Activated CD4-positive, alpha-beta T cell treated with anti-CD3 and anti-CD28 coated beads, Interleukin-2, amount 50 U/mL, for 4 hours (primary cell): ENCODE measurements at places on chromosomes 7 and 10.

- DNase-seq, result no peak
Observed at GRCh38 chr10:5116621-5117020, 22.4 kb downstream of the AKR1C3 start.

GRCh38 chr7:22468609-22469008 is 31.4 kb downstream of the STEAP1B start:
- no peak for DNase-seq

GRCh38 chr10:51602326-51602725 is 97.1 kb downstream of the CSTF2T start:
- DNase-seq, result no peak

- DNase-seq, result peak; percentile 10
Observed at GRCh38 chr10:7819121-7819460, 786 bp downstream of the TAF3 start.

GRCh38 chr7:90613088-90613498 is 17.0 kb downstream of the CDK14 start:
- DNase-seq, result no peak

- DNase-seq, result no peak
Observed at GRCh38 chr7:134954197-134955082, 31.9 kb upstream of the AGBL3 start.

DNA sequence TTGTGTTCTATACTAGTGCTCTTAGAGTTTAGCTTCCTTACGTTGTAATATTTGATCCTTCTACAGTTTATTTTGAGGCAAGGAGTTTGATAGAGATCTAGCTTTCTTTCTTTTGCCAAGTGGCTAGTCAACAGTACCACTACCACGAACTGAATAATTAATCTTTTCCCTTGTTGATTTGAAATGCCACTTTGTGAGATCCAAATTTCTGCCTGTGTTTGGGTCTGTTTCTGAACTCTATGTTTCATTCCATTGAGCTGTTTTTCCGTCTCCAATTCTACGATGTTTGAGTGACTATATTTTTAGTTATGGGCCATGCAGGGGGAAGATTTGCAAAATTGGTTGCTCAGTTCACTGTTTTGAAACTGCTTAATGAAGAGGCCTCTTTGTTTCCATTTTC is 134.7 kb downstream of the KIAA1217 start:
- DNase-seq, result no peak

DNA sequence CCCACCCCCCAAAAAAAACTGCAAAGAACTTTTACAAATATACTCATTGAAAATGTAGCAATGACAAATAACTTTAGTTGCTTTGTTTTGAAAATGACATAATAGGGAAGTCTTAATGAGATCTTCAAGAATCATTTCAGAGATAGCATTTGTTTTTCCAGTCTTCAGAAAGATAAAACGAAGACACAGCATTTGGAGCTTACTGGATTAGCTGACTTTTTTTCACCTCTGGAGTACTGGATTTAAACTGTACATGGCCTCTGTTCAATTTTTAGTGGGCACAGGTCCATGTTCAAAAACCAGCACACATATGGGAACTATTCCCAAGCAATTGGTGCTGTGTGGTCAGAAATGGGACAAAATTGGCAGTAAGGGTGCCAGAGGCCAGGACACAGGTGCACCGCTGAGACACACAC is 3.9 kb downstream of the RAB11FIP2 start:
- DNase-seq, result no peak

- no peak for DNase-seq
Observed at GRCh38 chr7:76232698-76233097, 31.0 kb downstream of the SRRM3 start.

GRCh38 chr10:84540022-84540616 is 211.7 kb downstream of the CCSER2 start:
- no peak for DNase-seq

DNA sequence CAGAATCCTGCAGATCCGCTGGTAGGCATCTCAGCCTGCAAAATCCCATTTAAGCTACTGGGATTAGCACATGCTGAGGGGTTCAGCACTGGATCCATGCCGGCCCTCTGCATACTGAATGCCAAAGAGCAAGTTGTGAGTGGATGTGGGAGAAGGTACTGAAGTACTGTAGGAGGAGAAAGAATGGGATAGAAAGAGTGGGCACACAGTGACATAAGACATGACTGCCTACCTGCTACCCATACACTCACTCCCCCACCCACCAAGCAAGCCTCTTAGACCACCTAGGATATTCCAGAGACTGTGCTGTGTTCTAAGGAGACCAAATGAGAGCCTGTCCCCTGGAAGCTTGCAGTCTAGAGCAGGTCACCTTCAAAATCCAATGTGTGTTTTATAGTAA is 215.9 kb downstream of the FRMD4A start:
- DNase-seq, result no peak
